AML-193 (cell line): ENCODE measurements at places on chromosomes 1 and 21.

- peak; percentile 22 for DNase-seq
These were observed 21.9 kb downstream of the USP48 start for GRCh38 chr1:21761052-21761451.

- no peak for DNase-seq
These were observed 11.2 kb upstream of the TRIM33 start for GRCh38 chr1:114522264-114522575.

DNA sequence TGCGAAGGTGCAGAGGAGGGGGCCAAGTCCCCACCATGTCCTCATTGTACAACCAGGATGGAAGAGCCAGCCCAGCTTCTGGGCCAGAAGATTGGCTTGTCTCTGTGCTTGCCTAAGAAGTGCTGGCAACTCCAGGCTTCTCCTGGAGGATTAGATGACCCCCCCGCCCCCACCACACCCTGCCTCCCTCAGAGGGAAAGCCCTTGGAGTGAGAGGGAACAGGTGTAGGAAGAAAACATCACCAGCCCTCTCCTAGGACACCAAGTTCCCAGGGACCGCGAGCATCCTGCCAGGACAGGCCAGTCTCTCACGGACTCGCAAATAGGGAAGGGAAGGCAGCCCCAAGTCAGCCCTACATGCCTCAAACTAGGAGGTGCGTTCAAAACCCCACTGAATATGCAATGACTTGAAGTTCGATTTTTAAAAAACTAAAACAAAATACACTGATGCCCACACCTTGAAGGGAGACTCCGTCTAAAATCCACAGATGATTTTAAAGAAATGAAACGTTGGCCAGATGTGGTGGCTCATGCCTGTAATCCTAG lies 20.7 kb upstream of the SLC25A33 start:
- no peak for DNase-seq

GRCh38 chr1:159835356-159835755 lies 8.7 kb downstream of the SLAMF8 start:
- no peak for DNase-seq

GRCh38 chr1:147565189-147565980 lies 24.1 kb downstream of the BCL9 start:
- no peak for DNase-seq

GRCh38 chr1:246569248-246570238 lies 3.3 kb downstream of the CNST start:
- no peak for DNase-seq

DNA sequence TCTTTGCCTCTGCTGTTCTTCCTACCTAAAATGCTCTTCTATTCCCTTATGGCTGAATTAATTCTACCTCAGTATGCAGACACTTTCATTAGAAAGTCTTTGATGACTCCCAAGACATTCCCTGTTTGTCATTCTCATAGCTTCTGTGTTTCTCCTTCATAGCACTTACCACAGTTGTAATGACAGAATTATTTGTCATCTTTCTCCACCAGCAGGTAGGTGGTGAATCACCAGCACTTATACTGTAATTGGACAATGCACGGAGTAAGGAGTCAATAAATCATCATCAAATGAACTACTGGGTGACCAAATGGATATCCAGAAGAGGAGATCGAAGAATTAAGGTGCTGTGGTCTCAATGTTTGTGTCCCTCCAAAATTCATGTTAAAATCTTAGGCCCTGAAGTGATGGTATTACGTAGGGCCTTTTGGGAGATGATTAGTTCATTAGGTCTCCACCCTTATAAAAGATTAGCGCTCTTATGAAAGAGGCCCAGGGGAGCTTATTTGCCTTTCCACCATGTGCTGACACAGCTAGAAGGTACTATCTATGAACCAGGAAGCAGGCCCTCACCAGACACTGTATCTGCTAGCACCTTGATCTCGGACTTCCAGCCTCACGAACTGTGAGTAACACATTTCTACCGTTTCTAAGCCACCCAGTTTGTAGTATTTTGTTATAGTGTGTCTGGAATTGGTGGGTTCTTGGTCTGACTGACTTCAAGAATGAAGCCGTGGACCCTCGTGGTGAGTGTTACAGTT lies 2.4 kb upstream of the CCT8 start:
- no peak for DNase-seq

- no peak for DNase-seq
These were observed 101.2 kb downstream of the NFIA start for GRCh38 chr1:61183471-61184039.

GRCh38 chr1:86965827-86966182 lies 51.4 kb downstream of the HS2ST1 start:
- no peak for DNase-seq

DNA sequence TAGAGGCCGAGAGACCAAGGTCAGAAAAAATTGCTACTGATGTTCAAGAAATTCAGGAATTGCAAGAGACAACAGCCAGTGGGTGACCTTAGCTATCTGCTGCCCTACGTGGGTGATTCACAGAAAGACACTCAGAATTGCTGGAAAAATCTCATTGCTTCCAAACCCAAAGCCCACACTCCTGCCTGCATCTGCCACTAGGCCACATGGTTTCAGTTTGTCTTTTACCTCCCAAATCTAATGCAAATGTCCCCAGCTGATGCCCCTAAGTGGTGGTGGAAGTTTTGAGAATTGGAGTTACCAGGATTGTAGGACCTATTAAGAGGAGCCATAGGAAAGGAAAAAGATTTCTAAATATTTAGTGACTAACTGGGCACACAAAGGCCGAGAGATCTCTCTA lies 341.5 kb upstream of the CHRM3 start:
- DNase-seq = no peak

DNA sequence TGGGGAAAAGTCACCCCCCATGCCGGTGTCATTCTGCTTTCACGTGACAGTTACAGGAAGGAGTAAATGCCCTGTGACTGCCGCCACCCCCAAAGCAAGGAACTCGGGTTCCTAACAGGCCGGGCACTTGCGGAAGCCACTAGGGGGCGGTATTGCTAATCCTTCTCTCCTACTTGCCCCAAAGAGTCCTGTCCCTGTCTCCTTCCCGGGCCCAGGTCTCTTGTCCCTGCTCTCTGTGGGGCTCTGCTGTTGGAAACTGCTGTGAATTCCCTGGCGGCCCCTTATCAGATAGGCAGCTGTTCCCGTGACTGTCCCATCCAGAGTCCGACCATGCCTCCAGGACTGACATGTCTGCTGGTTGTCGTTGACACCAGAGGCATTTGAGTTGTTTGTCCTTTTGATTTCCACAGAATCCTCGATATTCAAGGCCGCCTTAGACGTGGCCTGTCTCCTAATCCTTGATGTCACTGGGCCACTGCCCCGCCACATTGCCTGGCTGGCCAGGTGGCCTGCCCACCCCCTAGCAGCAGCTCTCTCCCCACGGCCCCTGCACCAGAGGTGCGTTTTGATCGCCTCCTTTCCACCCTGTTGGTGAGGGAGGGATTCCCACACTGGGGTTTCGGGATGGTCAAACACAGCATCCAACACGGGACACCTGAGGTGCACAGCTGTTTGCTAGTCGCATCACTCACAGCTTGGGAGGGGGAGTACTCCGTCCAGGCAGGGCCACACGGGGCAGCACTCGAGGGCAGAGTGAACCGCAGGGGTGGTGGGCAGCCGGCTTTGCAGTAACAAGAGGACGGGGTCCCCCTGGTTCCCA lies 37.3 kb downstream of the CHAF1B start:
- DNase-seq = peak; percentile 35

- DNase-seq = no peak
These were observed 2.7 kb downstream of the TMEM200B start for GRCh38 chr1:29120947-29121485.

DNA sequence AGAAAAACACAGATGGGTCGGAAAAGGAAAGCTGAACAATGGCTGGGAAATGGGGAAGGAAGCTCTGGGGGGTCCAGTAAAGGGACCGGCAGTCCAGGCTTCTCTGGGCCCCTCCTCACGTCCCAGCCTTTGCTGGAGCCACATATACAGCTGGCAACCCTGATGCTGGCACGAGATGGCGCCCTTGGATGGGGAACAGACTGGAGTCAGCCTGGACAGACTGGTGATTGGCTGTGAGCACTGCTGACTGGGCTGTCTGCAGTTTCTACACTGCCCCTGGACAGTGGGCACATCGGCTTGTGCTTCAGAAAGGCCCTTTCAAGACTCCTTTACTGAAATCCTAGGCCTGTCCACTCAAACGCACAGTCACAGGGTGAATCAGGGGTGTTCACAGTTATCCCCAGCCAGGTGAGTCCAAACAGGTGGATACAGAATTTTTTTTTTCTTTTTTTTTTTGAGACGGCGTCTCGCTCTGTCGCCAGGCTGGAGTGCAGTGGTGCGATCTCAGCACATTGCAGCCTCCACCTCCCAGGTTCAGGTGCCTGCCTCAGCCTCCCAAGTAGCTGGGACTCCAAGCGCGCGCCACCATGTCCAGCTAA lies 31.1 kb upstream of the ZBTB40 start:
- peak; percentile 61 for DNase-seq

- no peak for DNase-seq
These were observed 9.9 kb upstream of the ETV3 start for GRCh38 chr1:157147906-157148700.

DNA sequence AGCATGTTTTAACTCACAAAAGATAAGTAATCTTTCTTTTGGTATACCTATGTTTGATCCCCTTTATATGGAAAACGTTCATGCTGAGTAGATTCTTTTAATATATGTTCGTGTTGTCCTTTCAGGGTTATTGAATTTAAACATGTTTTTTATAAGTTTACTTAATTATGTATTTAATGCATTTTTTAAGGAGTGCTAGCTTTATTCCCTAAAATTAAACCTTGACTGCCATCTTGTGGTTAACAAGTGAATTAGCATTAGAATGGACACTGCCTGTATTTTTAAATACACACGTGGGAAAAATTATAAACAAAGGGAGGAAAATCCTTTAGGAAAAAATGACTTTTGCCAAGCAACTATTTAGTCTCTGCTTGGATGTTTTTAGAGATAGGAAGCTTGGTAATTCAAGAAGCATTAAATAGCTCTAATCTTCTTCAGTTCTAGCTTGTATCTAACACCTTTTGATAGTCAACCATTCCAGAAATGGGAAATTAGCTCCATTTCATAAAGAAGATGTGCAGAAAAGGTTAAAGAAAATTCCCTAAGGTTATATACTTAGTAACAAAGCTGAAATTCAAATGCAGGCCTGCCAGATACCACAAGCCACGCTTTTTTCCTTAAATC lies 43.0 kb downstream of the UBE2U start:
- DNase-seq = peak; percentile 34

DNA sequence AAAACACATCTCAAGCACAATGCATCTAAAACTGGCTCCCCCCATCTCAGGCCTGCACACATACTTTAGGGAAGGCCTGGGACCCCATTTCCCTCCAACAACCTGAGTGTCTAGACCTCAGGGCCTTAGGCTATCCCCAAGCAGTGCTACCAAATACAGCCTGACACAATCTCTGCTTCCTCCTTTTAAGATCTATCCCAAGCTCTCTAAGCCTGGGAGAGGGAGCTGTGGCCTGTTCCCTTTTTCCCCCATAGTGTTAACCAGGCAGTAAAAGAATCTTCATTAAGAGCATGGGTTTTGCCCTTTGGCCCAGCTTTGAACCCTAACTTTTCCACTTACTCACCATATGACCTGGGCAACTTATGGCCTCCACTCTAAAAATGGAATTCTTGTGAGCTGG lies 10.8 kb upstream of the COL8A2 start:
- DNase-seq = no peak

DNA sequence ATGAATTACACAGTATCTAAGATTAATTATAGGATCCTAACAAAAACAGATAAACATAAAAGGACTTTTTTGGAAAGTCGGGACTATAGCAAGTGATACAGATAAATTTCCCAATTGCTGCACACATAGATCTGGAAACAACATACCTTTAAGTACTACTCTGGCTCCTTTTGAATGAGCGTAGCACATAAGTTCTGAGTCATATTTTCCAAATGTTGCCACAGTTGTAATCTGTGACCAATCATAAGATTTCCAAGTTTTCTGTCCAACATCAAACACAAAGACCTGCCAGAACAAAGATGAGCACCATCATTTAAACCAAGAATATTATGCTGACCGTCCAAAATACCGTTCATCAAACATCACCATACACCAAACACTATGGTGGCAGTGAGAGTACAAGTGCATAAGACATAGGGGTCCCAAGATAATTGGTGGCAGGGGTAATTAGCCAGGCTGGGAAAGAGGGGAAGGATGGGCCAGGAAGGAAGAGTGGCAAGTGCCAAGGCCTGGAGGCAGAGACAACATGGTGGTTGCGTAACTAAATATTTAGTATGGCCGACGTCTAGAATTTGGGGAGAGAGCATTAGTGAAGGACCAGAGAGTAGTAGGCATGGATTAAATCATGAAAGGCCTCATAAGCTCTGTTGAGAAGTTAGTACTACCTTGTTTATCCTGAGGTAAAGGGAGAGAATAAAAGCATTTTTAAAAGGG lies 3.6 kb downstream of the CTBS start:
- no peak for DNase-seq

GRCh38 chr1:153929426-153929825 lies 6.7 kb upstream of the GATAD2B start:
- no peak for DNase-seq

GRCh38 chr1:39165049-39165448 lies 39.4 kb upstream of the MACF1 start:
- no peak for DNase-seq

DNA sequence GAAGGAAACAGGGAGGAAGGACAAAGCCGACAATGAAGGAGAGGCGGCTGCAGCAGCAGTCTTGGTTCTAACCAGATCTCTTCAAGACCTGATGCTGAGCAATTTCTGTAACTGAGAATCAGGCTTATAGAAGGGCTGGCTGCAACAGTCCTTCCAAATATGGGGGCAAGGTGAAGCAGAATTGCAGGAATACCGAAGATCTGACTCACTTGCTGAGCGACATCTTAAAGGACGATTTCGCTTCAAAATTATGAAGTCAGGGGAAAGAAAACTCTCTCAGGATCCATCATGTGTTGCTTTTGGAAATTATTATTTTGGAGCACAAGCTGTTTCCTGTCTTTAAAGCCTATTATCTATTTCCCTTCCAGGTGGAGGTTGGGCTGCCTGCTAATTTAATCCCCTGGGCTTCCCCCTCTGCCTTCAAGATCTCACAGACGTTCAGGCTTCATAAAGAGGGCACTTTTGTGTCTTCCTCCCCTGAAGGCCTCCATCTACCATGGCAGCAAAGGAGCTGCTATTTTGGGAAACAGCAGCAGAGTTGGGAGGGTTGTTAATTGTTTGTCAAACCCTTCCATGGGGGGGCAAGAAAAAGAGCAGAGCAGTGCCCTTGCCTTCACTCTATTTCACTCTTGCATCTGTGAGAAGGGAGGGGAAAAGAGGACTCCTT lies 10.8 kb upstream of the IER5 start:
- no peak for DNase-seq

- no peak for DNase-seq
These were observed 24.0 kb downstream of the RGS4 start for GRCh38 chr1:163093169-163093568.

DNA sequence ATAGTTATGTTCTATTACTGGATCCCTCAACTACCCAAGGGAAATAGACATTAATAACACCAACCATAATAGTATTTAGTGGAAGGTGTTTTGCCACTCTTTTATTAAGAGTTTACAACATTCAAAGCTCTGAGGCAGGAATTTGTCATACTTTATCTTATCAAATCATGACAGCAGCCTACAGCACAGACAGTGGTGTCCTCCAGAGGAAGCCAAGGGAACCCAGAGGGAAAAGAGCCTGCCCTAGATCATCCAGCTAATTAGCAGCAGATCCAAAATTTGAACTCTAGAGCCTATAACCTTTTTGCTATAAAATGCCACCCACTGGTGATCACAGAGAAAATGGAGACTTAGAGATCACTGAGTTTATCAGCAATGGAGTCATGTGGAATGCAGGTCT lies 18.2 kb downstream of the VAV3 start:
- no peak for DNase-seq
